ENCODE measurements at places on chromosomes 1 and 21. TPM values are rescaled to one million over a fixed set of nuclear protein-coding genes. Genes with fewer than 3 reads are reported as not detected.

GRCh38 chr1:205714190-205714905 is 34.0 kb upstream of the SLC45A3 start:
- no peak for DNase-seq

DNA sequence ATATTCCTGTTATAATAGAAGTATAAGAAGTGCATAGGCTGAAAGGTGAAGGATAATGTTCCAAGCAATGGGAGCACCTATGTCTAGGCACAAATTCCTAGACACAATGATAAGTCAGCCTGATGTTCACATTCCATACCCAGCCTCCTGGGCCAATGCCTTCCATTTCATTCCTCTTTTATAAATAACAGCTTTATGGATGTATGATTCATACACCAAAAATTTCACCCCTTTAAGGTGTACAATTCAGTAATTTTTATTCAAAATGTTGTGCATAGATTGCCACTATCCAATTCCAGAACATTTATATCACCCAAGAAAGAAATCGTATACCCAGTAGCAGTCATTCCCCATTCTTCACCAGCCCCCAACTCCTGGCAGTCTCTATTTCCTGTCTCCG is 118.8 kb downstream of the BRINP2 start:
- DNase-seq = no peak

- no peak for DNase-seq
These were observed 570.9 kb upstream of the CAMK1G start for GRCh38 chr1:209012443-209013196.

- DNase-seq = peak; percentile 48
These were observed 3.5 kb downstream of the PPP1R15B start for GRCh38 chr1:204408074-204408507.

GRCh38 chr1:32178380-32179192 is 889 bp upstream of the TXLNA start:
- no peak for DNase-seq

- DNase-seq = no peak
These were observed 1.9 kb downstream of the PABPC4 start for GRCh38 chr1:39574646-39575045.

DNA sequence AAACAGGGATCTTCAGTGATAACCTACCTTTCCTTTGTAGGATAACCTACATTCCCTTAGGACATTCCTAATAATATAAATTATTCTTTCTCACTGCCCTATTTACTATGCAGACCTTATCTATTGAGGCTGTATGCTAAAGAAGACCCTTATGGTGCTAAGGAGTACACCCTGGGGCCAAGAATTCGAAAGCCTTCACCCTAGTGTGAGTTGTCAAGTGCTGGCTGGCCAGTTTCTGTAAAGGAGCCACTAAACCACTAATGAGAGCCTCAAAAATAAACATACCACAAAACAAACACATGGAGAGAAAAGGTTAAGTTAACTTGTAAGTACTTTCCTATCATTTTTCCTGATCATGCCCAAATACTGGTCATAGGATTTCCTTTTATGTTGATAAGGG is 315.0 kb upstream of the CAMK1G start:
- DNase-seq = no peak

DNA sequence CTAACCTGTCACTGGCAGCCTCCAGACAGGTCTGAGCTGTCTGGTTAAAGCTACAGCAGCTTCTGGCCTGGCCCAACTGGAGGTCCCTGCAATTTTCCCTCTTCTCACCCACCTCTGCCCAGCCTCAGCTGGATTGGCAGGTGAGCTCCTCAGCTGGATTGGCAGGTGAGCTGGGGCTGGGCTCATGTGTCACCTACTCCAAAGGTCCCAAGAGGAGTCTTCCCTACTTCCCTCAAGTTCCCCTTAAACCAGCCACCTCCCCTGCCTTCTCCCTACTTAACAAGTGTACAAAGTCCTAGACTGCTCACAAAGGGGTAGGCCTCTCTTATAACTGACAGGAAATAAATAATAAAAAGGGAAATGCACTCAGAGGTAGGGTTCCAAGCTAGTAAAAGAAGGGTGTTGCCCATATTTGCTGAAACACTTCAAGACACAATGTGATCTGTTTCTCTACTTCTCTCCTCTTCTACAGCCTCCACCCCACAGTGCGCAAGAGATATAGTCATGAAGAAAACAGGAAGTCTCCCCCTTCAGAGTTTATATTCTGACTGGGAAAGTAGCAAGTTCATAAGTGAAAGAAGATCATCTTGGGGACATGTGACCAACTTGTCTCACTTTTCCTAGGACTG is at the start of gene GPA33:
Gene GPA33, minus strand, starts transcription at position 64 of the 629 bp plus-strand sequence. CDS start 90 bp downstream, outside the sequence.
- no peak for DNase-seq

DNA sequence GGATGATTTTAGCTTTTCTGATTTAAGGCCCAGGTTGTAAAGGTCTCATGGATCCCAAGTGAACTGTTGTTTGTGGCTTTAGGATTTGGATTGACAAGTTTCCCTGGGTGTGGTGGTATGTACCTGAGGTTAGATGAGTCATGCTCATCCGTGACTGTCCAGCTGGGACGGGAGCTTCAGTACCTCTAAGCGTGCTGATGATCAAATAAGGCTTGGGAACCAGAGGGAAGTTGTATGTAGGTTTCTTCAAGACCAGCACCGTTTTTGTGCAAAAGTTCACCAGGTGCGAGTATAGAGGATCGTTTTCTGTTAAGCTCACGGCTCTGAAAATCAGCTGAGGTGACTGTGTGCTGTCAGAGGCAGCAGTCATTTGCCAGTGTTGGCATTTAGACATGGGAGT is 19.8 kb downstream of the PLA2G2E start:
- DNase-seq = no peak

EVI5 gene
- polyA plus RNA-seq = 17.8 TPM

PRAMEF6 gene
- not detected for polyA plus RNA-seq

DNA sequence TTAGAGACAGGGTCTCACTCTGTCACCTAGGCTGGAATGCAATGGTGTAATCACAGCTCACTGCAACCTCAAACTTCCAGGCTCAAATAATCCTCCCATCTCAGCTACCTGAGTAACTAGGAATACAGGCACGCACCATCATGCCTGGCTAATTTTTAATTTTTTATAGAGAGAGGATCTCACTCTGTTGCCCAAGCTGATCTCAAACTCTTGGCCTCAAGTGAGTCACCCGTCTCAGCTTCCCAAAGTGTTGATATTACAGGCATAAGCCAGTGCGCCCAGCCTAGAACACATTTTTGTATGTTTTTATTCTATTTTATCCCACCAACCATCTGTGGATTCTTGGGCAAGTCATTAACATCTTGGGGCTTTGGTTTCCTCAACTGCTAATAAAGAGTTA is 100.5 kb downstream of the AK5 start:
- DNase-seq = no peak

DNA sequence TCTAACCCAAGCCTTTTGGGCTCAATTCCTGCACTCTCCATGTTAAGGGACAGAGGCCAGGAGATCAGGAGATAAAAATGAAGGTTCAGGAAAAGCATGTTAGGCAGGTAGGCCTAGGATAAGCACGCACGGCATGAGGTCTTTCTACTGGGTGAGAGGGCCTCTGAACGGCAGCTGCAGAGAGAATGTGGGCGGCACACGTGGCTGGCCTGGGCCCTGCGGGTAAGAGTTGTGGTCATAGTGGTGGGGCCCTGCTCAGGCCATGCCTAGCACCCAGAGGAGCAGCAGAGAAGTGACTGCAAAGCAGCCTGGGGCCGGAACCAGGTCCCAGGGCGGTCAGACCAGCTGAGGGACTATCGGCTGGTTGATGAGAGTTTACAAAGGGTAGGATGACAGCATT is 7.5 kb upstream of the FOXO6 start:
- DNase-seq = no peak

DNA sequence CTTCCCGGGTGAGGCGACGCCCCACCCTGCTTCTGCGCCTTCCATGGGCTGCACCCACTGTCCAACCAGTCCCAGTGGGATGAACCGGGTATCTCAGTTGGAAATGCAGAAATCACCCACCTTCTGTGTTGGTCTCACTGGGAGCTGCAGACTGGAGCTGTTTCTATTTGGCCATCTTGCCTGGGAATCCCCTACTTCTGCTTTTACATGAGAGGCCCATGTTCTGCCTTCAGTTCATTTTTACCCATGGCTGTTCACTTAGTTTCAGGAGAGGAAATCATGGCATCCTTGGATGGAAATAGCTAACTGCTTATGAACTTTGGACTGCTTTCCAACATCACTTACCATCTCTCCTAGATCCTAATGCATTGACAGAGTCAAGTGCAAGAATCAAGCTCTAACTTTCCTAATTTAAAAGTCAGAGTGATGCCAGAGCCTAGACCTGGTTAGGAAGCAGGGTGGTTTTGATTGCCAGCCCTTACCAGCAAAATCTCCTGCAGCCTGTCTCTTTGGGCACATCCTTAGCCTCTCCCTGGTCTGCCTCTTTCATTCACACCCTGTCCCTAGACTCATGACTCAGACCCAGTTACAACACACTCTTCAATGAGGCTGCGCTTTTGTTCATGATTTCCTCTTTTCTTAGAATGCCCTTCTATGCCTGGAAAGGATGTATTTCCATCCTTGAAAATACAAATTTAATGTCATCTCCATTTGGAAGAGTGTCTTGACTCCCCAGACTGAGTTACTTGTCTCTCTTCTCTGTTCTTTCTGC is 137.2 kb downstream of the KCTD3 start:
- no peak for DNase-seq

GUCA2A gene
- polyA plus RNA-seq = not detected

GRCh38 chr1:244878681-244879080 is 14.3 kb upstream of the HNRNPU start:
- DNase-seq = no peak

DNA sequence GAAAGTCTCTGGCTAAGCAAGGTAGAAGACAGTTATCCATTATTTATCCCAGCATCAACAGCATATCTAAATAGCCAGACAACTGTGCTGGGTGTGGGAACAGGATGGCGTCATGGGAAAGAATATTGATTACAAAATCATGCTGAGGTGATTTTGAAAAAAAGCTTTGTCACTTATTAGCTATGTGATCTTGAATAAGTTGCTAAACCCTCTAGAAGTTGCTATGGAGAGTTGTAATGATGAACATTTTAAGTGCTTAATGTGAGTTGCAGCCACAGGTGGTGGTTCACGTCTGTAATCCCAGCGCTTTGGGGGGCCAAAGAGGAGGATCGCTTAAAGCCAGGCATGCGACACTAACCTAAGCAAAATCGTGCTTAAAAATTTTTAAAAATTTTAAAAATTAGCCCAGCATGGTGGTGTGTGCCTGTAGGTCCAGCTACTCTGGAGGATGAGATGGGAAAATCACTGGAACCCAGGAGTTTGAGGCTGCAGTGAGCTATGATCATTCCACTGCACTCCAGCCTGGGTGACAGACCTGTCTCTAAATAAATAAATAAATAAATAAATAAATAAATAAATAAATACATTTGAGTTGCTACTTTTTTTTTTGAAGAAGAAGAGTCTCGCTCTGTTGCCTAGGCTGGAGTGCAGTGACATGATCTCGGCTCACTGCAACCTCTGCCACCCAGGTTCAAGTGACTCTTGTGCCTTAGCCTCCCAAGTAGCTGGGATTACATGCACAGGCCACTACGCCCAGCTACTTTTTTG is 33.6 kb downstream of the WNT2B start:
- no peak for DNase-seq

DNA sequence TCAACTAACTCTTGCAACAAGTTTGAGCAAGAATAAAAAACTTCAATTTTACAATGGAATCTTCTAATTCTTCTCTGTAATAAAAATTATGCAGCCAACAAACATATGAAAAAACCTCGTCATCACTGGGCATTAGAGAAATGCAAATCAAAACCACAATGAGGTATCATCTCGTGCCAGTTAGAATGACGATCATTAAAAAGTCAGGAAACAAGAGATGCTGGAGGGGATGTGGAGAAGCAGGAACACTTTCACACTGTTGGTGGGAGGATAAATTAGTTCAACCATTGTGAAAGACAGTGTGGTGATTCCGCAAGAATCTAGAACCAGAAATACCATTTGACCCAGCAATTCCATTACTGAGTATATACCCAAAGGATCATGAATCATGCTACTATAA is 327.5 kb upstream of the LYPLAL1 start:
- no peak for DNase-seq

DNA sequence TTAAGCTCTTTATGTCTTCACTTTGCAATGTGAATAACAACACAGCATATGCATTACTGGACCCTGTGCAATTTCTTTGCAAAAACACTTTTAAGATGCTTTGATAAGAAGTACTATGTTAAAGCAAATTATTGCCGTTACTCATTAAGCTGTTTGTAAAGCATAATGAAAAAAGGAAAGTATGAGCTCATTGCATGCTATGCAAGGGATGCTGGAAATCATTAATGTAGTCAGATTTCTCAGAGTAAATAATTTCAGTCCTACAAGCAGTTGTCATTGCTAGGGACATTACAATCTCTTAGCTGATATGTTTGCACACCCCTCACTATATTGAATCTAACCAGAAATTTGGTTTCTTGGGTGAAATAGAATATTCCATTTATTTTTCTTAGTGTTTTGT is 982.5 kb upstream of the ADGRL2 start:
- peak; percentile 10 for DNase-seq

OR2AK2 gene
- polyA plus RNA-seq = not detected

DNA sequence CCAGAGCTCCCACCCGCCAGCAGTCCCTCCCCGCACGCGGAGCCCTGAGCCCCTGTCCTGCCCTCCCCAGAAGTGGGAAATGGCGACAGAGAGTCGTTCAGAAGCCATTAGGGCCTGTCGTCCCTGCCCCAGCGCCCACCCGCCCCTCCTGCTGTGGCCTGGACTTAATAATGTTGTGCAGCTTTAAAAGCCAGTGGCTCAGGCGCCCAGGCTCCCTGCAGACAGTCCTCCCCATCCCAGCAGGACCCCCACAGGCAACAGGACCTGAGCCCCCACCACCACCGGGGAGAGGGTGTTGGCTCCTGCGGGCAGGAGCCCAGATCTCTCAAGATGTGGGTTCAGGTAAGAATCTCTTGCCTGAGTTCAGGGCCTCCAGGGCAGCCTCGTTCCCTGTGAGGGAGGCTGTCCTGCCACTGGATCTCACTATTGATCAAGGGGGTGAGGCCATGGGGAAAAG is 125.3 kb upstream of the RUNX3 start:
- DNase-seq = no peak

DNA sequence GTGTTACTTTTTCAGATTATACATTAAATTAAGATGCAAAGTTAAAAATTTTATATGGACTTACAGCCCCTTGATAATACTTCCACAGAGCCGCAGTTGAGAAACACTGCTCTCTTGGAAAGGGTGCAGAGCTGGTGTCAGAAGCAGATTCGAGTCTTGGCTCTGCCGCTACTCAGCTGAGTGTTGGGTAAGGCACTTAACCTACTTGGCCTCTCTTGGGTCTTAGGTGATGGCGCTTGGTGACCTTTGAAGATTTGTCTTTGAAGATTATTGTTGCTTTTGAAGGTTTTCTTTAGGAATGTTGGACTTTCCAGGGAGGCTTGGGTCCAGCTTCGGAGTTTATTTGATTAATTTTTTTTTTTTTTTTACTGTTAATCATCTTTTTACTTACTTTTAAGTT is 48.5 kb downstream of the CAMTA1 start:
- DNase-seq = no peak

PYHIN1 gene
- polyA plus RNA-seq = 0.10 TPM

CFHR5 gene
- polyA plus RNA-seq = not detected

- DNase-seq = no peak
These were observed 26.3 kb downstream of the SELENOF start for GRCh38 chr1:86887479-86888162.

- no peak for DNase-seq
These were observed 9.9 kb downstream of the GIPC2 start for GRCh38 chr1:78055565-78056132.

GRCh38 chr1:197469620-197470210 is 201.7 kb downstream of the CRB1 start:
- no peak for DNase-seq
